ENCODE measurements at places on chromosomes 11 and 22.

GRCh38 chr11:64654958-64655541, 64.0 kb downstream of the SLC22A12 start:
- no peak overlapping the region for H3K27ac ChIP-seq
- H3K4me3 ChIP-seq: no peak overlapping the region

DNA sequence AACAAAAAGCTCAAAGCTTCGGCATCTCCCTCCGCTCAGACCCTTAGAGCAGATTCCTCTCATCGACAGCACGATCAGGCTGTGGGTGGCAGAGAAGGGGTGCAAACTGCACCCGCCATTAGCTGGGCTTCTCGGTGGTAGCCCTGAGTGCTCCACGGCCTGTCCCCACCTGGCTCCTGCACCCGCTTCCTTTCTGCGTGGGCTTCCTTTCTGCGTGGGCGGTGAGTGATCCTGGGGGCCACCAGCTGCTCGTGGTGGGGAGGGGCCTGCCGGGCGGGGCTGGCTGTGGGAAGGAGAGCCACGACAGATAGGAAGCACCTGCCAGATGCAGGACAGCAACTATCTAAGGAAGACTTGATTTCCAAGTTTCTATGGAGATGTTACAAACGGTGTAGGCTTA, 55.0 kb downstream of the BRD1 start:
- H3K27ac ChIP-seq: no peak overlapping the region
- DNase-seq: no peak
- peaks cover 54% of the 10 kb centered on the region for H3K36me3 ChIP-seq
- H3K27me3 ChIP-seq: no peaks in the 10 kb centered on the region
- no peaks in the 10 kb centered on the region for H3K4me1 ChIP-seq

GRCh38 chr11:116993599-116993998, 104.6 kb downstream of the SIK3 start:
- H3K4me1 ChIP-seq: peaks cover 16% of the 10 kb centered on the region
- H3K27me3 ChIP-seq: no peaks in the 10 kb centered on the region
- H3K4me3 ChIP-seq: no peak overlapping the region
- no peak for DNase-seq

DNA sequence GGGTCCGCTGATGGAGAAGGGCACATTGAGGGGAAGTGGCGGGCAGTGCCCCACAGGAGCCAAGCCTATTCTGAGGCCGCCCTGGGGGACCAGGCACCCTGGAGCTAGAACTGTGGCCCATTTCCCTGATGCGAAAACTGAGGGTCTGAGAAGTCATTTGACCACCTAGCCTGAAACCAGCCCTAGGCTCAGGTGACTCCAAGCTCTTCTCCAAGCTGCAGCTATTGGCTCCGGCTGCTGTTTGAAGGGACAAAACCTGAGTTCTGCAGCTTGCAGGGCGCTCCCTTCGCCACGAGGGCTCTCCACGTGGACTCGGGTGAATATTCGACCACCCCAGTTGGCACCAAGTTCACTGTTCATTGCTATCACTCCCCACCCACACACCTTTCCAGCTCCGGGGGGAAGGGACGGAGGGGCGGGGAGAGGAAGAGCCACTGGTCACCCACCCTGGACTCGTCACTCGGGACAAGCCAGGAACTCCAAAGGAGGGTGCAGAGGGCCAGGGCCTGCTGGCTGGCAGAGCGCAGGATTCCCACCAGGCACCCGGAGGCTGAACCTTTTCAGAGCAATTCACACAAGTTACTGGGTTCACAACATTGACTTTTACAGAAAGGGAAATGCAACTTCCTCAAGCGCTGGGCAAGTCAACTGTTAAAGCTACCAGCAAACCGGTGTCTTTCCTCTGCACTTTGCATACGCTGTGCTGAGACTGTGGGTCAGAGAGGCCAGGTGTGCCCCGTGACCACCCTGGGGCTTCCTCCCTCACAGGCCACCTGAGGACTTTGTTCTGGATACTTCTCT, 1.1 kb upstream of the RAC2 start:
- no peak overlapping the region for H3K27ac ChIP-seq
- no peaks in the 10 kb centered on the region for H3K27me3 ChIP-seq
- peaks cover 13% of the 10 kb centered on the region for H3K4me1 ChIP-seq
- H3K4me3 ChIP-seq: no peak overlapping the region
- no peak for DNase-seq
- H3K36me3 ChIP-seq: no peaks in the 10 kb centered on the region

DNA sequence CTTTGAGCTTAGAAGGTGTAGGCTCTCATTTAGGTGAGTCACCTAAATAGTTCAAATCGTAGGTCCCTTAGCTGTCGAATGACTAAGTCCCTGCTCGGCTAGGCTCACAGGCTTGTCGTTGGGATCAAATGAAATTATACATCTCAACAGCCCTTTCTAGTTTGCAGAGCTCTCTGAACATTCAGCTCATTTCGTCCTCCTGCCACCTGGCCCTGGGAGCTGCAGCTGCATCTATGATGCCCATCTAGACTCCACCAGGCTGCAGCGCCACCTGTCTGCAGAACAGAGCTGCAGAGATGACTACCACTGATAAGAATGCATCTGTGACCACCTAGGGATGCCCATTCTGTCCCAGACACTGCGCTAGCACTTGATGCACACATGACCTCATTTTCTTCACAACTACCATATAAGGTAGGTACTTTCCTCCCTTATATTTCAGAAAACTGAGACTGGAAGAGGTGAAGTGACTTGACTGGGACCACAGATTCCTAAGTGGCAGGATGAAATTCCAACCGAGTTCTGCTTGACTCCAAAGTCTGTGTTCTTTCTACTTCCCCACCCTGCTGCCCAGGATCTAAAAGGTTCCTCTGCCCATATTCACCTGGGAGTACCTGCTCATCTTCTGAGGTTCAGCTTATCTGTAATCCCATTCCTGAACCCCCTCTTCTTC, 141.1 kb upstream of the NARS2 start:
- peak; percentile 78 for DNase-seq
- no peaks in the 10 kb centered on the region for H3K27me3 ChIP-seq
- peaks cover 12% of the 10 kb centered on the region for H3K4me1 ChIP-seq

DNA sequence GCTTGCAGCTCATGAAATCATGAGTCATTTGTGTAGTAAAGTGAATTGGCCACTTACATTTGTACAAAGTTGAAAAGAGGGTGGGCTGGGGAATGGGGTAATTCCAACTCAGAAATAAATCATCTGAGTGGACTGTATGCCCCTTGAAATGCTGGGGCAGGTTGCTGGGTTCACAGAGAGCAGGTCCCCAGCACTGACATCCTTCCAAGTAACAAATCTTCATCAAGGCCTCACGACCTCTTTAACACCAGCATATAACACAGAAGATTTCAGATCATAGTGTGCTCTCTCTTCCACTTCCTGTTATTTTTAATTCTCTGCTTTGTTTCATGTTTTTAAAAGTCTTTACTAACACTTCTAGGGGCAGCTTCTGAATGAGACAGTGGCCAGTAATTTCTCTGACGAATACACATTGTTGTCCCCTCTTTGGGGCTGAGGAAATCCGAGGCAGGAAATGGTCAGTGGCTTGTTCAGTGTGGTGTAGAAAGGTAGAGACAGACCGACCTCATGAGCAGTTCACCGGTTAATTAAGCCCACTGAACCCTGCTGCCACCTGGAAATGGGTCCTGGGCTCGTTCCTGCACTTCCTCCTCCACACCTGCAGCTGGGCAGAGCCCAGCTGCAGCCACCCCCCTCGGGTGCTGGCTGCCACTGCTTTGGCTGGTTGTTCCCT, 127.7 kb downstream of the MAML2 start:
- peak overlapping the region; percentile 36 for H3K27ac ChIP-seq
- H3K27me3 ChIP-seq: no peaks in the 10 kb centered on the region
- no peaks in the 10 kb centered on the region for H3K36me3 ChIP-seq
- no peak overlapping the region for H3K4me3 ChIP-seq

- no peak overlapping the region for H3K27ac ChIP-seq
- peaks cover 65% of the 10 kb centered on the region for H3K27me3 ChIP-seq
- H3K36me3 ChIP-seq: no peaks in the 10 kb centered on the region
- no peaks in the 10 kb centered on the region for H3K4me1 ChIP-seq
- DNase-seq: no peak
Measured at GRCh38 chr11:24478718-24479117, 18.1 kb upstream of the LUZP2 start.

DNA sequence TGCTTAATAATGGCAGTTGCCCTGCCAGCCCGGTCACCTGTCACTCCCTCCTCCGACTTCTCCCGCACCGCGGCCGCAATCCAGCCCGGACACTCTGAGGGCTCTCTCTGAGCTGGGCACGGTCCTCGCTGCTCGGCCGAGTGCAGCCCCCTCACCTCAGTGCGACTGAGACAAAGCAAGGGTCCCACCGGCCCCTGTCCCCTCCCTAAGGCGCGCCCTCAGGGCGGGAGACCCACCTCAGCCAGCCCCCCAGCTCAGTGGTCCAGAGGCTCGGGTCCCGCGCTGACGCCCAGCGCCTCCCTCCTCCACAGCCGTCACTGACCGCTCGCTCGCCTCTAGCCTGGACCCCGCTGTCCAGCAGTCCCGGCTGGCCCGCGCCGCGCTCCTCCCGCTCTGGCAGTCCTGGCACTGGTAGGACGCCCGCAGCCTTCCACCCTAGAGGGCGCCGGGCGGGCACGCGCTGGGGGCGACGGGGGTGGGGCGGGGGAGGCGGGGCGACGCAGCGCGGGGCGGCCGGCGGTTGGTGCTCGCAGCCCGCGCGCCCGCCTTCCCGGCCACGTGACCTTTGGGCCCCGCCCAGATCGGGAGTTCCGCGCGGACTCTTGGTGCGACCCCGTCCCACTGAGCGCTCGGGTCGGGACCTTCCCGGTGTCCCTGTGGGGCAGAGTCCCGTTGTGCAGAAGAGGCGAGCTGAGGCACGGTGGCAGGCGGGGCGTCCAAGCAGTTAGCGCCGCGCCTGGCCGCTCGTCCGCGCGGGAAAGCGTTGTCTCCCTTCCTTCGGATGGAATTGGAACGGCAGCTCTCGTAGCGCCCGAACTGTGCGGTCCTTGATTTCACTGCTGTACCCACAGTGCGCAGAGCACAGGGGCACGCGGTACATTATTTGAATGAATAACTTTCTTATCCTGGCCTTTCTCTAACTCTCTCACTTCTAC, 7.8 kb upstream of the L3MBTL2 start:
- peak overlapping the region; percentile 17 for H3K27ac ChIP-seq
- H3K4me1 ChIP-seq: peaks cover 17% of the 10 kb centered on the region
- H3K4me3 ChIP-seq: peak overlapping the region; percentile 74
- DNase-seq: peak; percentile 74
- H3K36me3 ChIP-seq: peaks cover 13% of the 10 kb centered on the region

- H3K27me3 ChIP-seq: no peaks in the 10 kb centered on the region
- no peak overlapping the region for H3K4me3 ChIP-seq
- no peak for DNase-seq
- peaks cover 14% of the 10 kb centered on the region for H3K36me3 ChIP-seq
- H3K4me1 ChIP-seq: peaks cover 43% of the 10 kb centered on the region
Measured at GRCh38 chr11:45094958-45095690, 51.3 kb upstream of the PRDM11 start.

DNA sequence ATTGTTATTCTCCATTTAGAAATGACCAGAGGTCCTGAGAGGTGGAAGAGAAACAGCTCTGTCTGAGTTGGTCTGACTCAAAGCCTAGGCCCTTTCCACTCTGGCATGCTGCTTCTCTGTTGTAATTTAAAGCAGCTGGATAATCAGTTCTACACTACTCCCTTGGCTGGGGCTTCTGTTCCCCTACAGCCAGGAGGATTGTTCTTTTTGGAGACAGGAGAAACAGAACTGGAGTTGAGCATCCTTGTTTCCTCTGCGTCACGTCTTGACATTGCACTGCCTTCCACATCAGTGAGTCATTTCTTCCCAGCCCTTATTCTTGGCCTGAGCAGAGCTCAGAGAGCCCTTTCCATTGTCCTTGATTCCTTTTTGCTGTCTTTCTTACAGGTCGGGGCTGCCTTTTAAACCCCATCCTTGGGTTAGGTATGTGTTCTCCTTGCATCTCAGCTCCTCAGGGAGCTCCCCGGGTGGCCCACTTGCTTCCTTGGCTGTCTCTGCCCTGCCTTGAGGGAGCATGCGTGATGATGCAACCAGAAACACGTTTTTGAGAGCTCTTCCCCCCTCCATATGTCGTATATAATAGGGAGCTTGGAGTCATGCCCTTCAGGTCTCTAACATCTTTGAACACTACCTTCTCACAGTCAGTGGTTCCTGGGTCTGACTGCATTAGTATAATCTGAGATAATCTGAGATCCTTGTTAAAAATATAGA, 35.7 kb downstream of the CYB5R2 start:
- peak overlapping the region; percentile 62 for H3K27ac ChIP-seq
- peaks cover 11% of the 10 kb centered on the region for H3K4me1 ChIP-seq

GRCh38 chr11:16512899-16513241, 156.5 kb upstream of the SOX6 start:
- peak overlapping the region; percentile 64 for H3K27ac ChIP-seq
- DNase-seq: no peak
- H3K4me1 ChIP-seq: peaks cover 19% of the 10 kb centered on the region
- H3K4me3 ChIP-seq: no peak overlapping the region

GRCh38 chr22:37560608-37561211, 430 bp downstream of the CDC42EP1 start:
- H3K27me3 ChIP-seq: no peaks in the 10 kb centered on the region
- H3K27ac ChIP-seq: peak overlapping the region; percentile 71
- peak; percentile 35 for DNase-seq
- H3K4me3 ChIP-seq: peak overlapping the region; percentile 81

- no peak overlapping the region for H3K27ac ChIP-seq
- H3K4me1 ChIP-seq: no peaks in the 10 kb centered on the region
- DNase-seq: no peak
- H3K4me3 ChIP-seq: no peak overlapping the region
- H3K27me3 ChIP-seq: no peaks in the 10 kb centered on the region
Measured at GRCh38 chr11:35878741-35879140, 65.1 kb upstream of the LDLRAD3 start.

DNA sequence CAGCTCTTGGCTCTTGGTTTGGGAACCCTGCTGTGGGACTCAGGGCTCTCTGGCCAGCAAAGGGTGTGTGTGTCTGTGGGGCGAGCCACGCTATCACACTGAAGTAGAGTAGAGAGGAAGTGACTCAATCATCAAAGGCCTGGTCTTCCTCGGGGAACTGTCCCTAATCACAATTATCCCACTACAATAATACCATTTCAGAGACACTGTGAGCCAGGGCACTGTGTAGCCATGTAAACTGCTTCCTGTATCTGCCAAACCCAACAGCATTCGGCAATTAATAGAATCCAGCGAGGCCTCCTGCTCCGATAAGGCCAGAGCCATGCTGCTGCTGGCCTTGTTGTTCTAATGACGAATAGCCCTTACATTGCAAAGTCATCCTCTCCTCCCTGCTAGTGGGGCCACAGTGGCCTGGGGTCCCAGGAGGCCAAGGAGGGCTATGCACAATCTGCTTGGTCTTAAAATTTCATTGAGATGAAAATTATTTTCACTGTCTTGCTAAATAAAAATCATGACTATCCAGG, 49.8 kb upstream of the LMO2 start:
- H3K27ac ChIP-seq: no peak overlapping the region
- H3K4me3 ChIP-seq: no peak overlapping the region
- no peak for DNase-seq
- H3K4me1 ChIP-seq: peaks cover 12% of the 10 kb centered on the region
- H3K36me3 ChIP-seq: peaks cover 4% of the 10 kb centered on the region

GRCh38 chr22:26529345-26529744, 17.1 kb upstream of the TFIP11 start:
- peak overlapping the region; percentile 79 for H3K27ac ChIP-seq
- H3K4me3 ChIP-seq: no peak overlapping the region
- H3K27me3 ChIP-seq: no peaks in the 10 kb centered on the region
- peak; percentile 80 for DNase-seq
